ENCODE measurements at places on chromosomes 5 and 9.

DNA sequence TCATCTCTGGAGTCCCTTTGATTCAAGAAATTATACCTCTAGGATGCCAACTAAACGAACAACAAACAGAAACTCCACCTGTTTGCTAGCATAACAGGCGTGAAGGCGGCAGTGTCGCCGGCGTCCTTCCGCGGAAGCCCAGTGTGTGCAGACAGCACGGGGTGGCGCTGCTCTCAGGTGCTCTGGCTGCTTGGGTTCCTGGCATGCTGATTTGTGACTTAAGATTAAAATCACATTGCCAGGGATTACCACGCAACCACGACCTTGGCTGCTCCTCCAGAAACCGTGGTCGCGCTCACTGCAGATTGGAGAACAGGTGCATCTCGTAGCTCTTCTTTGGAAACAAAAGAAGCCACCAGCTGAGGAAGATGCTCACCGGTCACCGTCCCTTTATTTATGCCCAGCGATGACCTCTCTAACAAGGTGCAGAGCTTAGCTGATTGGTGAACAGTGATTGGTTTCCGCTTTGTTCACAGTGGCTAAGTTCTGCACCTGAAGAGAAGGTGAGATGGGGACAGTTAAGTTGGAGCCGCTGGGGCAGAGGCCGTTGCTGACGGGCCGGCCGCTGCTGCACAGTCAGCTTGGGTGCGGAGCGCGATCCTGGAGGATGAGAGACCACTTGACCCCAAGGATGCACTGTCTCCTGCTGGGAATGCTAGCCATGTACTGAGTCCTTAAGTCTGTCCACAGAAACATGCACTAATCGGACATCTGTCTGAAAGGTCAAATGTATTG lies 232.3 kb downstream of the FANCC start:
- DNase-seq, result no peak

DNA sequence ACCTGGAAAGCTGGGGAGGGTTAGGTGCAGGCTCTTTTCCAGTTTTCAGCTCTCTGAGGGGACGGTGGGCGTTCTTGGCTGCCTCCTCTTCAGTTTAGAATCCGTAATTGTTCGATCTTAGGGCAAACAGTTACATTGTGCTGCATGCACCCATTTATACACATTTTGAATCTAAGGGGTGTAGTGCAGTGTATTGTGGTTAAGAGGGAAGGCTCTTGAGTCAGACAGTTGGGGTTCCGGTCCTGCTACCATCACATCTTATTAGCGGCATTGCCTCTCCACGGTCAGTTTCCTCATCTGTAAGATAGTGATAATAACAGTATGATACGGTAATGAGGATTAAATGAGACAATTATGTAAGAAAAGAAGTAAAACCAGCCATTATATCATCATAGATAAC lies 625 bp downstream of the EXOSC2 start:
- DNase-seq, result peak; percentile 30

GRCh38 chr9:125932012-125932411 lies 184.8 kb downstream of the PBX3 start:
- DNase-seq, result no peak

DNA sequence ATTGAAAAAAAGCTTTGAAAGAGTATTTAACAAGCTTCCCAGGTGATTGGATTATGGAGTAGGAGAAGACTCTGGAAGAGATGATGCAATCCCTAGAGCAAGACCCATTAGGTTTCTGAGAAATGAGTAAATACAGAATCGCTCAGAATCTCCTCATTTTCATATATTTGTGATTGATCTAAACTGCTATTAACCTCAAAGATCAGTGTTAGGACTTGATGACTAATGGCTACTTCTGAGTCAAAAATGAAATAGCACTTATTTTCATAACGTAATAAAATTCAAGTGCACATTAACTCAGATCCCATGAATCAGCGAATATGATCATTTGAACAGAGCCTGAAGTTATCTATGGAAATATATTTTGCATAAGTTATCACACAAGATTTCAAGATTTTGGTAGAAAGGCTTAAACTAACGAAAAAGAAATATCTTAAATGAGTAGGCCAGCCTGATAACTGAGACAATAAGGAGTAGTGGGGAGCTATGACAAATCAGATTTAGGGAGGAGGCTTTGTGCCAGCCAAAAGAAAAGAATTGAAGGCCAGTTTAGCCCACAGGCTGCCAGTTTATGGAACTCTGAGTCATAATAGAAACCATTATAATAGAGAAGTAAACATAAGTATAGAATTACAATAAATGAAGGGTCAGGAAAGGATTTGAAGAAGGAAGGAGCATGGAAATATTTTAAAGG lies 106.7 kb upstream of the OSMR start:
- DNase-seq, result no peak

DNA sequence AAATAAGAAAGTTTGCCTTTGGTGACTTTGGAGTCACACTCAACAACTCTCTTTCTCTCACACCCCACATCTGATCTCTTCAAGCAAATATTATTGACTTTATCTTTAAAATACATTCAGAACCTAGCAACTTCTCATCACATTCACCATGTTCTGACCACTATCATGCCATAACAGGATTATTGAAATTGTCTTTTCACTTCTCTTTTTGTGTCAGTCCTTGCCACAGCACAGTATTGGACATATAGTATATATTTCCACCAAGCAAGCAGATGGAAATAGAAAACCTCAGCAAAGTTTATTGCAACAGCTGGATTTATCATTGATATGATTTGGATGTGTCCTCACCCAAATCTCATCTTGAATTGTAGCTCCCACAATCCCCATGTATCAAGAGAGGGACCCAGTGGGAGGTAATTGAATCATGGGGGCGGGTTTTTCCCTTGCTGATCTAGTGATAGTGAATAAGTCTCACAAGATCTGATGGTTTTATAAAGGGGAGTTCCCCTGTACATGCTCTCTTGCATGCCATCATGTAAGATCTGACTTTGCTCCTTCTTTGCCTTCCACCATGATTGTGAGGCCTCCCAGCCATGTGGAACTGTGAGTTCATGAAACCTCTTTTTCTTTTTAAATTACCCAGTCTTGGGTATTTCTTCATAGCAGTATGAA lies 26.9 kb upstream of the ITGA1 start:
- DNase-seq, result no peak

DNA sequence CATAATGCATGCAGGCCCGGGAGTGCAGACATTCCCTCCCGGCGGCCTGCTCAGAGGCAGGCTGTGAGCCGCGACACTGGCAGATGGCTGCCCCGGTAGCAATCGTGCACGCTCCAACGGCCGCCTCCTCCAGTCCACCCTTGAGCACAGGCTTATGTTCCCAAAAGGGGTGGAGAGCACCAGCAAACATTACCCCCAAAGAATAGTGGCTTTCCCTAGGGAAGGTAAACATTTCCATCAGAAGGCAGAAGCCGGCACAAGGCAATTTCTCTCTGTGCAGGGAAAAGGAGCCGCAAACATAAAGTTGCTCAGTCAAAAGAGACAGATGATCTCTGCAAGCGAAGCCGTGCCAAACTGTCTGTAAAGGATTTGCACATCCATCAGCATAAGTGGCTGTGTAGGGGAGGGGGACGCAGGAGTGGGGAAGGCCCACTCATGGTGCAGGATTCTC lies 92.5 kb downstream of the SIL1 start:
- DNase-seq, result no peak

DNA sequence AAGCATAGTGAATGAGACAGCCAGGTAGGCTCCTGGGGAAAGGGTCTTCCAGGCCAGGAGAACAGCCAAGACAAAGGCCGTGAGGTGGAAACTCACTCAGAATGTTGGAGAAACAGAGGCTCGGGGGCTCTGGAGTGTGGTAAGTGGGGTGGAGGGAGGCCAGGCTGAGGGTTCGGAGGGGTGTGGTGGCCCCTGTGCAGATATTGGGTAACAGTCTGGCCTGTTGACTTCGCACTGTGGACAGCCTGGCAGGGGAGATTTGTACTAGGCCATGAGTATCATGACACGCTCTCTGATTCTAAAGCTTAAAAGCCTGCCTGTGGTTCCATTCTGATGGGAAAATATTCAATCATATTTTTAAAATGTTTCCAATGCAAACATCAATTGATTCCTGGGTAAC lies 239.3 kb downstream of the GADD45G start:
- DNase-seq, result no peak

GRCh38 chr5:79109527-79110492 lies 1.8 kb upstream of the BHMT start:
- no peak for DNase-seq

GRCh38 chr5:2719332-2719731 lies 32.1 kb downstream of the IRX2 start:
- DNase-seq, result no peak

- DNase-seq, result no peak
Measured at GRCh38 chr9:78753039-78753438, 456.1 kb downstream of the PSAT1 start.

GRCh38 chr9:109313351-109313750 lies 7.5 kb downstream of the EPB41L4B start:
- DNase-seq, result no peak

GRCh38 chr9:93225417-93225816 lies 41.5 kb downstream of the WNK2 start:
- no peak for DNase-seq

DNA sequence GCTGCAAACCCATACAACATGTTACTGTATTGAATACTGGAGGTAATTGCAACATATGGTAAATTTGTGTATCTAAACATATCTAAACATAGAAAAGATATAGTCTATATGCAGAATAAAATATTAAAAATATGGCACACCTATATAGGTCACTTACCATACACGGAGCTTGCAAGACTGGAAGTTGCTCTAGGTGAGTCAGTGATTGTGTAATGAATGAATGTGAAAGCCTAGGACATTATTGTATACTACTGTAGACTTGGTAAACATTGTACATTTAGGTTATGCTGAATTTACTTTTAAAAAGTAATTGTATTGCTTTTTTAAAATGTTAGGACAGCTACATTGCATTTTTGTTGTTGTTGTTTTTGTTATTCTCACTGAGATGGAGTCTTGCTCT lies 968.8 kb downstream of the TLE1 start:
- no peak for DNase-seq

GRCh38 chr5:126056352-126056751 lies 366.9 kb upstream of the GRAMD2B start:
- DNase-seq, result no peak

DNA sequence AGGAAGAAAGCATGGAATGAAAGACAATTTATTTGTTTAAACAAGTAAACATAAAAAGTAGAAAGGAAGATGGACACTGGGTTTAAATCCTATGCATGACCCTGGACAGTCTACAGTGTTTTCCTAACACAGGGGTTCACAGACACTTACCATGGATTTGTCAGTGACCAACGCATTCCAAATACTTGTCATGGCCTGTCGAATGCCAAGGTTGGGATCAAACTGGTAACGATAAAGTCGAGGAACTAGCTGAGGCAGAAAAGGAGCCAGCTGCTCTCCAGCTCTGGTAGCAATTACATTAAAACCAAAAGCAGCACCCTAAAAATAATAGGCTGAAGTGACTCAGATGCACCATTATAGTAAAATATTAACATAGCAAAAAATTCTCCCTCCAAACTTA lies 59.4 kb upstream of the OR2K2 start:
- DNase-seq, result no peak

DNA sequence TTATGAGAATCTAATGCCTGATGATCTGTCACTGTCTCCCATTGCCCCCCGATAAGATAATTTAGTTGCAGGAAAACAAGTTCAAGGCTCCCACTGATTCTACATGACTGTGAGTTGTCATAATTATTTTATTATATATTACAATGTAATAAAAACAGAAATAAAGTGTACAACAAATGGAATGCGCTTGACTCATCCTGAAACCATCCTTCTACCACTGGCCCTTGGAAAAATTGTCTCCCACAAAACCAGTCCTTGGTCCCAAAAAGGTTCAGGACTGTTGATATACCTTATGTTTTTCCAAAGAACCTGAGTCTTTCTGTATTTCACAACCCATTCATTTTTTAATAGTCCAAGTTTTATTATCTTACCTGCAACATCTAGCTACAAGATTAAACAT lies 403.5 kb downstream of the TAF11L14 start:
- DNase-seq, result no peak

DNA sequence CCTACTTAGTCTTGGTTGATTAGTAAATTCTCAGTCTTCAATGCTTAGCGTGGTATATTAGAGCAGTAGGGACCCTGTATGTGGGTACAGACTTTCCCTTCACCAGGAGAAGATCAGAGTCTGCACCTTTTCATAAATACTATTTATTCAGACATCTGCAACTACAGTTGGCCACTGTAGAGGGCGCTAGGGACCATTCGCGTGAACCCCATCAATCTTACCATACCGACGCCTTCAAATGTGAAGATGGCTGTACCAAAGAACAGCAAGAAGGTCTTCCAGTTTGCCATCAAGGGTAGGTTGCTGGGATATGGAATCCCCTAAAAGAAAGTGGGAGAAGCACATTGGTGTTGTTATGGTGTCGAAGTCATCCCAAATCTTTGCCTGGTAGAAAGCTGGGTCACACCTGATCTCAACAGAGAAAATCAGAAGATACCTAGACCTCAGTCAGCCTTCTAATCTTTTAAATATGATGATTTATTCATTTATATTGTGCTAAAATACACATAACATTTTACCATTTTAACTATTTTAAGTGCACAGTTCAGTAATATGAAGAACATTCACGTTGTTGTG lies 19.1 kb downstream of the SLC36A3 start:
- DNase-seq, result no peak

GRCh38 chr9:89841456-89841855 lies 236.6 kb downstream of the GADD45G start:
- no peak for DNase-seq

DNA sequence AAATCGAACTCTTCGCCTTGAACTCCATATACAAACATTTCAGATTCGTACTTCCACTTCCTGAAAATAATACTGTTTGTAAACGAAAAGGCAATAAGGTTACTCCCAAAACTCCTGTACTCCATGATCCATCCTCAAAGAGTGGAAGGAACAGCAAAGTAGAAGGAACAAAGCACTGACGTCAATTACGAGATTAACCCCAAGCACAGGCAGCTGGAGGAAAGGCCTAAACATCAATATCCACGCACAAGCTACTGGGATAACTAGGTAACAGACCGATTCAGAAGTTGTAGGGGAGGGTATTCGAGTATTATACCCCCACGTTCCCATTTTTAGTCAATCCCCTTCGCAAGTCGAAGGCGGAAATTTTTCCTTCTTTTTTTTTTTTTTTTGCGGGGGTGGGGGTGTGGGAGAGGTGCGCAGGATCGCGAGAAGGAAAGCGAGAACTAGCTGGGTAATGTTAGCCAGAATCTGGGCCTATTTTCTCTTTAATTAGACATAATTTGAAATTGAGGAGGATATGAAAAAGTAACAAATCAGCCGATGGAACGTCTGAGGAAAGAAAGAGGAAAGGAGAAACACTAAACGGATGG lies 909 bp downstream of the AFF4 start:
- no peak for DNase-seq

DNA sequence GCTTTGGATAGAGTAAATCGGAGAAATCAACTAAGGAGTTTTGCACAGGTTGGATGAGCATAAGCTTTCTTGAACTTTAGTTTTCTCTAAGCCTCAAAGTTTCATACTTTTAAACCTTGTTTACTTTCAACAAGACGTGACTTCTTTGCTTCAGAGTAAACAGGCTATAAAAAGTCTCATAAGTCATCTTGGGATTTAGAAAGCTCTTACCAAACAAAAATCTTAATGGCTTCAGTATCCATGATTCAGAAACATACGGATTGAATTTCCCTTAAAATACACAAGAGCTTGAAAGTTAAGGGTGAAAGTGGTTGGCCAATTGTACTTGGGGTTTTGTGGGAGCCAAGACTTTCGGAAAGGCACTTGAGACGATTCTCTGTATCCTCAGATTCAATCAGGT lies 270.9 kb upstream of the ANKH start:
- DNase-seq, result no peak

GRCh38 chr9:112061152-112061740 lies 113.9 kb downstream of the SUSD1 start:
- DNase-seq, result no peak
